ENCODE measurements at places on chromosomes 12 and 14.

DNA sequence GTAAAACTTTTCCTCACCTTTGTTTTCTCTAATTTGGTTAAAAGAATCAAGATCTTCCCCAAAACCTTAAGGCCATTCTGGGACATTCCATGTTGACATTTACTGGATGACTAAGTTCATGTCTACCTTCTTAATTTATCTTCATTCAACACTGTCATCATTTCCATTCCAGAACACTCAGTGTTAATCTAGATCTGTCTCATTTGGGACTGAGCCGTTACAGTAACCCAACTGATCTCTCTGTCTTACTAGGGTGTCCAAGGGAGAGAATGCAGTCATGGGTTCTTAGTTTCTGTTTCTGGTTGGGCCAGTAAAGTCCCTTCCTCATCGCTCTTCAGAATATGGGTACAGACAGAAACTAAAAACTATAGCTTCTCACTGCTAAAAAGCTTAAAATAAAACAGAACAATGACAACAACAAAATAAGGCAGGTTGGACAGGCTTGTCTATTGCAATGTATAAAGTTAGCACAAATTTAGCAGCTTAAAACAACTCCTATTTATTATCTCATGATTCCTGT, 144.8 kb downstream of the ASCL1 start:
- no peak for DNase-seq

- no peak for DNase-seq
Measured at GRCh38 chr14:97640031-97640430, 842.8 kb downstream of the VRK1 start.

GRCh38 chr14:59638885-59639284, 62.3 kb upstream of the CCDC175 start:
- no peak for DNase-seq

GRCh38 chr12:52944683-52945388, 4.1 kb upstream of the KRT18 start:
- no peak for DNase-seq

GRCh38 chr12:2382370-2383155, 329.8 kb downstream of the CACNA1C start:
- DNase-seq: no peak

GRCh38 chr14:104446611-104447010, 133.0 kb upstream of the C14orf180 start:
- no peak for DNase-seq

- DNase-seq: no peak
Measured at GRCh38 chr12:65074932-65075331, 46.2 kb downstream of the WIF1 start.

DNA sequence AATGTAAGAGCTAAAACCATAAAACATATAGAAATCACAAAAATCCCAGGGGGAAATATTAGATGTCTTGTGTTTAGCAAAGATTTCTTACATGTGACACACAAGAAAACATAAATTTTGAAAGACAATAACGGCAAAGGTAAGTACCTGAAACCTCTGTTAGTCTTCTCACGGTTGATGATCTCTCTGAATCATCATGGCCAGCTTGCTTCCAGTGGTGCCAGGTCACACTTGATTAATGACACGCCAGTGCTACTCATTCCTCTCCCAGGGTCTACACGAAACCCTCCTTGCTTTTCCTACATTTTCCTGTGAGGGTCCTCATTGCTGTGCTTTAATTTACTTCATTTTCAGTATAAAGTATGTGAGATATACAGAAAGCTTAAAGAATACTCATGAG, 114.4 kb upstream of the PARP11 start:
- no peak for DNase-seq

GRCh38 chr12:44294649-44295048, 458.8 kb downstream of the TMEM117 start:
- DNase-seq: no peak

- DNase-seq: no peak
Measured at GRCh38 chr12:6563448-6564050, 4.5 kb downstream of the NOP2 start.

DNA sequence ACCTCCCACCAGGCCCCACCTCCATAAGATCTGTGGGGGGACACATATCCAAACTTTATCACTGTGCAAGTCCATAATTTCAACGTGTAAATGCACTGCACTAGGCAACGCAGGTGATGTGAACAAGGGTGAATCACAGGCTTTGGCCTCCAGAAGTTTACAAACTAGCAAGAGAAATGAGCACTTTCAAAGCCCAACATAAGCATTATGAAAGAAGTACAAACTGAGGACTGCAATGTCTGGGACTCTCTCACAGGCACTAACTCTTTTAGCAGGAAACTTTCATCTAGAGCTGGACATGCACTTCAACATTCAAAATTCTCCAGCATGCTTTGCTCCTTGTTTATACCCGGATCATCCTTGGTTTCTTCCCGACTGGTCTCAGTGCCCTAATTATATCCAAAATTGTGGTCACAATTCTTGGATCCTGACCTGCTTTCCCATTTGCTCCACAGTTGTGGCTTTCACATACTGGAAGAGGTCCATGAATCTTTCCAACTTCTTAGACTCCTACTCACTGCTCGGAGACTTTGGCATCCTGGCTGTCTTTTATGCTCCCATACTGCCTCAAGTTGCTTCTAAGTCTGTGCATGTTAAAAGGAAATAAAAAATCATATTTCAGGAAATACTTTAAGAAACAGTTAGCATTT, 44.9 kb upstream of the STRAP start:
- DNase-seq: no peak

GRCh38 chr12:7005311-7005710, 13.0 kb downstream of the LPCAT3 start:
- DNase-seq: no peak

DNA sequence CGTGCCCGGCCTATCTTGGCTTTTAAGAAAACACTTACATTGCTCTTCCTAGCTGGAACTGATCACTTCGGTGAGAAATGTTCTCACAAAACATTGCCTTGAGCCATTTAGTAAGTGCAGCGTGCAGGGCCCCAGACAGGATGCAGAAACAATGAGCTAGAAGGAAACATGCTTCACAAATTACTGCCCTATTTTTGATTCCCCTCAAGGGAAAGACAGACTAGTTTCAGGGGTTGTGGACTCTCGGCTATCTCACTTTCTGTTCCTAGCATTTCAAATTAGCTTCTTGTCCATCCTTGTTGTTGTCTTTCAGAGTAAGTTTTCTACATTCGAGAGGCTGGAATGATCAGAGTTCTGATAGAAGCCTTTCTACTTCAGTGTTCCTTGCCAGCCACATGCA, 21.6 kb downstream of the TGFB3 start:
- no peak for DNase-seq

DNA sequence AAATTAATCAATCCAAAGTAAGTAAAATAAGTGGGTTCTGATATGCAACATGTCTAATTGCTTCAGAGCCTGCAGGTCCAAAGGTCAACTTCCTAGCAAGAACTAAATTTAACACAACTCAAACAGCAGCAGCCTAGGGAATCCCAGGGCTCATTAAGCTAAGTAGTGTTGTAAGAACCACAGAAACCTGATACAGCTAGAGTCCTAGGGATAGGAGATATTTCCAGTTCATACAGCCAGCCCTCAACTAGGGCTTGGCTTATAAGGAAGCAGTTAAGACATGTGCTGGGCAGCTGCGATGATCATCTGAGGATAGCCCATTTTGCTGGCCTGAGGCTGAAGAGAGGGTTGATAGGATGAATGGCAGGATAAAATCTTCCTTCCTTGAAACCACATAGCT, at the start of gene OR4Q3:
TSS of gene OR4Q3 (plus strand) at position 316 of the 400 bp plus-strand sequence.
- DNase-seq: no peak

DNA sequence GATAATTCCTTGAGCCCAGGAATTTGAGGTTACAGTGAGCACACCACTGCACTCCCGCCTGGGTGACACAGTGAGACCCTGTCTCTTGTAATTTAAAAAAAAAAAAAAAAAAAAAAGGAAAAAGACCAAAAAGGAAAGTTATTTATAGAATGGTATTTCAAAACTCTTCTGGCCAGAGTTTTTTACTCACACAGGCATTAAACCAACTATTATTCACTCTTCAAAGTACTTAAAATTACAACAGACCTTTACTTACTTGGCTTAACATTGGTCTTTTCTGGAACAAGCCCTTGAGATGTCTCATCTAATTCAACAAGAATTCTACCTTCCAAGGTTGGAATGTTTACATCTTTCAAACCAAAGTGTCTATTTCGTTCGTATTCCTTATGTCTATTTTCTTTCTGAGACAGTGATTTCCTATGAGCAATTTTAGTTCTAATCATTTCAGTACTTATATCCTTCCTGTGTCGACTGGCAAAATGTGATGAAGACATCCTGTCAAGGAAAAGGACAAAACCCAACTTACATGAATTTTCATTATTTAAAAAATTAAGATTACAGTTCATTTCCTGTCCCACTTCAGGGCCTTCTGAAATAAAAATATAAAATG, 2.6 kb downstream of the DLGAP5 start:
- no peak for DNase-seq

DNA sequence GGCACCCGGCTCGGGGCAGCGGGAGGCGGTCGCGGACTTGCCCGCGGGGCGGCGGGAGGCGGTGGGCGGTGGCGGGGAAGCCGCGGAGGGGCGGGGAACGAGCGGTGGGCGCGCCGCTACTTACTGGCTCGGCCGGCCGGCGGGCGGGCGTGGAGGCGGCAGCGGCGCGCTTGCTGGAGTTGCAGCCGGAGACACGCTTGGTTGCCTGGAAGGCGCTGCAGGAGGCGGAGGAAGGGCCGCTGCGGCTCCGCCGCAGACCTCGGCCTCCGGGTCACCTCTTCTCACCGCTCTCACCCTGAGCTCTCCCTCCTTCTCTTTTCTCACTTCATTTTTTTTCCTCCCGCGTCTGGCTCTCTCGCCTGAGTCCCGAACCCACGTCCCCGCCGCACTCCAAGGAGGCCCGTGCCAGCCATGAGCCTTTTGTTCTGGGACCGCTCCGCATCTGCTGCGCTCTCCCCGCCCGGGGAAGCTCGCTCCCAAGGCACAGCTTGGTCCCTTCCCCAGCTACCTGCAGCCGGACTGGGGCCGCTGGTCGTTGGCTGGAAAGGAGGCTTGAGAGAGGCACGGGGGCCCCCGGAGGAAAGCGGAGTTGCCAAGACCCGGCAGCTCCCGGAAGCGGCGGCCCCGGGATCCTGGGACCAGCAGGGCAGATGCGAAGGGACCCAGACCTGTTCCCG, 592 bp upstream of the KCNK10 start:
- no peak for DNase-seq

- DNase-seq: no peak
Measured at GRCh38 chr14:105855893-105856675, 329.7 kb downstream of the TMEM121 start.

- no peak for DNase-seq
Measured at GRCh38 chr12:93363841-93364297, 13.9 kb upstream of the NUDT4 start.

GRCh38 chr12:69433653-69434052, 36.5 kb upstream of the FRS2 start:
- DNase-seq: no peak

DNA sequence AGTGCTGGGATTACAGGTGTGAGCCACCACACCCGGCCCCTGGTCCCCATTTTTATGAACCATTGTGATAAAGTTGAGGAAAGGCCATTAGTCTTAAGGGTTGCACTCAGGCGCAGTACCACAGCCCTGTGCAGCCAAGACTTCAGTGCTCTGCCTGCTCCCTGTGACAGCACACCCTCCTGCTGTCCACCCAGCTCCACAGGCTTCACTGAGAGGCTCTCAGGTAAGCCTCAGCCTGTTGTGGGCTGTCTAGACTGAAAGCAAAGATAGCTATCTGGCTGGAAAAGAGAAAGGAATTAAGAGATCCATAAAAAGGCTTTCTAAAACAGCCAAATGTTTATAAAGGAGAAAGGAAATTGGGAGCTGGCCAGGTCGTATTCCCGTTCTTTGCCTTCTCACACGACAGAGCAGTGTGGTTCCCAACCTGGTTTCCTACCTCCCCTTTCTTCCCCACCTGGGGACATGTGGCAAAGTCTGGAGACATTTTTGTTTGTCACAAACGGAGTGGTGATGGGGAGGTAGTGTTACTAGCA, 19.1 kb upstream of the DNM1L start:
- DNase-seq: no peak

DNA sequence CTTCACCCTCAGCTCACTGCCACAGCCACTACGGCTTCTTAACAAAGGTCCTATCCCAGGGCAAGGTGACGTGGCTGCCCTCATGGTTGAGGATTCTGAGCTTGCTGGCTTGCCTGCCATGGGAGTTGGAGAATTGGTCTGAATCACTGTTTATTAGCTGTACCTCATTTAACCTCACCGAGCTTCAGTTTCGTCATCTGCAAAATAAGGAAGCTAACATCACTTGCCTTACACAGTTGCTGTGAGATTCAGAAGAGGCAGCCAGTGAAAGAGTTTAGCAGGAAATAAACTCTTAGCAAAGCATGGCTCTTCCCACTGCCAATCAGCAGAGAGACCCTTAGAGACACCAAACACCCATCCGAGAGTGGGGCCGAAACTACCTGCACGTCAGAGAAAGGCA, 90.1 kb upstream of the KCNA1 start:
- no peak for DNase-seq

GRCh38 chr12:113467142-113467501, 4.5 kb downstream of the LHX5 start:
- DNase-seq: no peak

- DNase-seq: no peak
Measured at GRCh38 chr12:76713130-76713529, 50.8 kb upstream of the ZDHHC17 start.

GRCh38 chr12:58117201-58117600, 175.8 kb downstream of the ATP23 start:
- no peak for DNase-seq

- DNase-seq: no peak
Measured at GRCh38 chr12:19643635-19644034, 204.3 kb downstream of the AEBP2 start.

- DNase-seq: no peak
Measured at GRCh38 chr12:5485454-5485853, 53.5 kb downstream of the NTF3 start.

GRCh38 chr14:34582117-34582680, 42.7 kb upstream of the EAPP start:
- no peak for DNase-seq

- no peak for DNase-seq
Measured at GRCh38 chr12:95859344-95859816, 628 bp downstream of the SNRPF start.

GRCh38 chr14:50452979-50453705, 56.5 kb upstream of the CDKL1 start:
- DNase-seq: no peak

DNA sequence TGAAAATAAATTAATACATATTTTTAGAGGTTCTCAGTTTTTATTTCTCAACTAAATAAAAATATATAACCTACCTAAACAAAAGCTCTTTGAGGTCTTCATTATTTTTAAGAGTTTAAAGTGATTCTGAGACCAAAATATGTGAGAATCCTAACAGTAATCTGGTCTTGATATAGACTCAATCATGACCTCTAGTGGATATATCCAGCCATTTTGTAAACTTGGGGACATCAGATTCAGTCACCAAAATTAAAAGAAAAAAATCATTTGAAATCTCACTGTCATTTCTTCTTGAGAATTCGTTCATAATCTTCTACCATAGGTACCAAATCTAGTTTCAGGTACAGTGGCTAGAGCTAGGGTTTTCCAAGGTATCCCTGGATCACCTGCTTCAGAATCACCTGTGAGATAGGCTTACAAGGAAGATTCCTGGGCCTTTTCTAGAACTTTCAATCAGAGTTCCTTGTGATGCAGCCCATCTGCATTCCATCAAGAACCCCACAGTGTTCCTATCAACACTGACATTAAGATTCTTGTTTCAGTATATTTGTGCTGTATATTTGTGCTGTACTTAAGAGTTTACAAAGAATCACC, 214.9 kb downstream of the ADAMTS20 start:
- DNase-seq: no peak

GRCh38 chr12:1435044-1435443, 159.3 kb downstream of the FBXL14 start:
- DNase-seq: no peak
